ENCODE measurements at places on chromosomes 16 and 17.

GRCh38 chr17:7943291-7943690 lies 11.3 kb downstream of the CNTROB start:
- DNase-seq, result no peak

DNA sequence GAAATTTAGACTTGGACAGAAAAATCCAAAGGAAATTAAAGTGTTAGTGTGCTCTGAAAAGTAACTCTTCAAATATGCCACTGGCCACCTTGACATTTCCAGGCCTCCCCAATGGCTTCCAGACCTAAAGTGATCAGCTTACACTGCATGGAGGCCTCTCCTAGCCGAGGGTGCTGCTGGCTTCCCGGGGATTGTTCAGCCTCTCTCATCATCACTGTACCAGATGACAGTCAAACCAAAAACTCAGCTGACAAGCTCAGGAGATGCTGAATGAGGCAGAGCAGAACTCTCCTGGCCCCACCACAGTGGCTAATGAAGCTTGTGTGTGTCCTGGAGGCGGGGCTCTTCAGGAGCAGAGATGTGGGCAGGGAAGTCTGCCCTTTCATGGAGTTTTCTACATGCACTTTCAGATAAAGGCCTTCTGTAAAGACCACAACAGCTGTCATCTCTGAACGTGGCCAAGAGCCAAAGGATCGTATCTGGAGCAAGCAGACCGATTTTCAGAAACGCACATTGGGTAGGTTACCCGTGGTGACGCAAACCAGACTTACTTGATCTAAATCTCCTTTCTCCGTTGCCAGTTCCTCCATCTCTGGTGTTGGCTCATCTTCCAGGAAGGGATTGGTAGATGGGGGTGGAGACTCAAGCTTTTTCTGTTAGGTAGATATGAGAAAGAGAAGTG lies 113.3 kb downstream of the VPS53 start:
- DNase-seq, result peak; percentile 47

DNA sequence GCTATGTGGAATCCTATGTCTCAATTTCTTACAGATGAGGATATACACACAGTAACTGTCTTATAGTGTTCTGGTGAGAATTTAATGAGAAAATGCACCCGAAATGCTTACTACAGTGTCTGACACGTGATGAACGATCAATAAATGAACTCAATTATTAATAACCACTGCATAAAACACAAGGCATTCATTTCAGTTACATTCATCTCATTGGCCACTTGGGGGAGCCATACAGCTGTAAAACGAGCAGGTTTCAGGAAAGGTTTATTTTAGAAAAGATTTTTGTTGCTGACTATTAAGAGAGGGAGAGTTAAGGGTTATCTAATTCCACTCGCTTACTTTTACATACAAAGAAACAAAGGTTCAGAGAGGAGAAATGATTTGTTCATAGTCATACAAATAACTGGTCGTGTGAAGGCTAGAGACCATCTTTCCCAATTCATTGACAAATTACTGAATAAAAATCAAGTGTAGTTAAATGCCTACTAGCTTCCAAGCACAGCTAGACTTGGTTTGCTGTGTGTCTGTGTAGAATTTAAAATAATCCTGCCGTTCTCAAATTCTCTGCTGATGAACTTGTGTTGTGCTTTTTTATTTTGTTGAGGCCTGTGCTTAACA lies 160.1 kb downstream of the MAP2K4 start:
- no peak for DNase-seq

- no peak for DNase-seq
Observed at GRCh38 chr17:2042933-2043332, 1.1 kb downstream of the OVCA2 start.

DNA sequence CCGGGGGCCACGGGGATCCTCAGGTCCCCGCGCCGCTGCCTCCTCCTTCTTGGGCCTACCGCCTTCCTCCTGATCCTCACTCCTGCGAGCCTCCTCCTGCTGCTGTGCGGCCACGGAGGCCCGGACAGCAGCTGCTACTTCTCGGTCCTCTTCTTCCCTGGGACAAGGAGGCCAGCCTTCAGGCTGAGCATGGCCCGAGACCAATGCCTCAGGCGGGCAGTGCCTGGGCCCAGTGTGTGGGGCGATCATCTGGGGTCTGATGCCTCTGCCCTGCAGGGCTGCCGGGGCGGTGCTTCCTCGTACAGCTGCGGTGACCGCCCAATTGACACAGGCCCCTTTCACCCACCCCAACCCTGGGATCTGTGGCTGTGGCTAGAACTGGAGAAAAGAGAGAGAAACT lies 8.6 kb downstream of the ZNF598 start:
- no peak for DNase-seq

GRCh38 chr16:13453938-13454553 lies 465.9 kb upstream of the ERCC4 start:
- no peak for DNase-seq

DNA sequence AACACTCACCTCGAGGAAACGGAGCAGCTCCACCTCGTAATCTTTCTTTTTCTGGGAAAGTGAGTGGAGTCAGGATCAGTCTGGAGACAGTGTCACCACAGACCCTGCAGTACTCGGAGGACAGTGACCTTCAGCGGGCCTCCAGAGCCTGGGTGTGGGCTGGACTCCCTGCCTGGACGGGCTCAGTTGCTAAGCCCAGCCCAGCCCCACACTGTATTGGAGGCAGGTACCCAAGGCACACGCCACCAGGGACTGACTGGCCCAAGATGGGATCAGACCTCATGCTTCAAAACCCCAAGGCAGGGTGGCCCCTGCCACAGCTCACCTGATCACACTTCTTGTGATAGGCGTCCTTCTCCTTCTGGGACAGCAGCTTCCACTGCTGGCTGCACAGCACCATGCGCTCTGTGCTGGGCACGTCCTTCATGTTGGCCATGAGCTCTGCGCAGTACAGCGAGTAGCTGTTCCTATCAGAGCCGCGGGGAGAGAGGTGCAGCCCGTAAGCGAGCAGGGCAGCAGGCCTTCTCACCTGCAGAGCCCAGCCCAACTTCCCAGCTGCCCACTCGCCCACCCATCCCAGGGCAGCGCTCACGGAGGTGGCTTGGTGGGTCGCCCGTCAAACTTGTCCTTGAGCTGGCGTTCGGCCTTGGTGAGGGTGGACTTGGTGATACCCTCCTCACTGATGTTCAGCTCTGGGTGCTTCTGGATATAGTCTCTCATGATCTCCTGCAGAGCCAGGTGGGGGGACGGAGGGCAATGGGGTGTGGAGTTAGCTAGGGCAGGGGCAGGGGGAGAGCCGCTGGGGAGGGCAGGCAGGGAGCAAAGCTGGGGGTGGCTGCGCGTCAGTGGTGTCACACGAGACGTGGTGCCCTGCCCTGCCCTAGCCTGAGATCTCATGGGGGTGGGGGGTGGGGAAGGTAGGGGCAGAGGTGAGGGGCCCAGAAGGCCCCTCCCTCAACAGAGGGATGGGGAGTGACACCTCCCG lies 7.9 kb downstream of the UBTF start:
- DNase-seq, result no peak

DNA sequence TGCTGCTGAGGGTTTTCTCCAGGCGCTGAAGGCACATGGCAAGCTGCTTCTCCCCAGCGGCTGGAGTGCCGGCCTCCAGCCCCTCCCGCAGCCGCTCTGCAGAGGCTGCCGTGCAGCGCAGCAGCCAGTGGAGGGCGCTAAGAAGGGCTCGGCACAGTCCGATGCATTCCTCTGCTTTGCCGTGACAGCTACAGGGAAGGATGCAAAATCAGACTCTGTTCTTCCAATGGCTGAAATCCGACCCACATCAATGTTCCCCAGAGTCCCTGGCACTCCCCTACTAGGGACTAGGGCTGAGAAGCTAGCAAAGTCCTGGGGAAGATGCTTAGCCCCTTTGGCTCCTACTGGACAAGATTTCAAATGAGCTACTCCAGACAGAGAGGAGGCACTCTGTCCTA lies 19.0 kb downstream of the MED24 start:
- DNase-seq, result no peak

DNA sequence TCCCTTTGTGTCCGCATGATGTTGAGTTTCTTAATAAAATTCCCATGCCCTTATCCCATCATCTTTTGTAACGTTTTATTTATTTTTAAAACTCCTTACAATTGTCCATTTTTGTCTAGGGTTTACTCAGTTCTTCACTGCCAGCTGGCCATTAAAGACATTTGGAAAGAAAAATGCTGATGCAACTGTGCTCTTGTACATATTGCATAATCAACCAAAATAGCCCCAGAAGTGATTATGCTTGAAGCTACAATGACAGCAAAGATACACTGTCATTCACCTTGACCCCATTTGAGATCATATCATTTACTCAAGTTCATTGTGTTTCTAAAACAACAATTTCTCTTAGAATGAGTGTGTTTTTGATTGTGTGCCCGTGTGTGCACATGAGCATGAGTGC lies 1074.6 kb upstream of the RBFOX1 start:
- DNase-seq, result no peak

- no peak for DNase-seq
Observed at GRCh38 chr17:27466743-27467375, 10.6 kb downstream of the KSR1 start.

GRCh38 chr17:81665205-81666091 lies 957 bp downstream of the OXLD1 start:
- DNase-seq, result peak; percentile 15

DNA sequence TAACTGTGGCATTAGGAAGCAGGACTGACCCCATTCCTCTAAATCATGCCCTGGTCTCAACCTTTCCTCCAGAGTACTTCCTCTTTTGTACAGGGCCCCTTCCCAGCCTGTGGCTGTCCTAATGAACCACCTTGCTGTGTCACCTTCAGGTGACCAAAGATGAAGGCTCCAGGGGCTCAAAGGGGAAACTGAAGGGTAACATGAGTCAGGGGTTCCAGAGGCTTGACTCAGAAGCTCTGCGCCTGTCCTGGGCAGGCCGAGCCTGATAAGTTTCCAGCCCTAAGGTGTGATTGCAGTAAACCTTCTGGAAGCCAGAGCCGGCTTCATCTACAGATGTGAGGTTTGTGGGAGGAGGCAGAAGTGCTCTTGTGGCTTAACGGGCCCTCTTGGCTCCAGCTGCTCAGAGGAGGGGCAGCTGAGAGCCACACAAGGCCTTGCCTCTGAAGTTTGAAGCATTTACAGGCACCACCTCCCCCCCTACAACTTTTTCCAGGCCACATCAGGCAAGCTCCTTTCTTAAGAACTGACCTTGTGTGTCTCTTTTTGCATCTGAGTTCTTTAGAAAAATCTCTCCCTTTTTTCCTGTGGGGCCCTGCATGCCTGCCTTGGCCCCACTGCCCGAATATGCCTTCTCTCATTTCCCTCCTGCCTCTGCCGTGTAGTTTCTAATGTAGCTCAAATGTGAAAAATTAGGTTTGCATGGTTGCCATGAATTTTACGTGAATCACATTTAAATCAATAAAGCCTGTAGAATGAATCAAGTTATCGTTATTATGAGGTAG lies 149.9 kb downstream of the CLEC16A start:
- DNase-seq, result no peak

GRCh38 chr17:44502598-44503146 lies 534 bp downstream of the GPATCH8 start:
- DNase-seq, result no peak

GRCh38 chr16:50635505-50636392 lies 45.4 kb downstream of the SNX20 start:
- no peak for DNase-seq

DNA sequence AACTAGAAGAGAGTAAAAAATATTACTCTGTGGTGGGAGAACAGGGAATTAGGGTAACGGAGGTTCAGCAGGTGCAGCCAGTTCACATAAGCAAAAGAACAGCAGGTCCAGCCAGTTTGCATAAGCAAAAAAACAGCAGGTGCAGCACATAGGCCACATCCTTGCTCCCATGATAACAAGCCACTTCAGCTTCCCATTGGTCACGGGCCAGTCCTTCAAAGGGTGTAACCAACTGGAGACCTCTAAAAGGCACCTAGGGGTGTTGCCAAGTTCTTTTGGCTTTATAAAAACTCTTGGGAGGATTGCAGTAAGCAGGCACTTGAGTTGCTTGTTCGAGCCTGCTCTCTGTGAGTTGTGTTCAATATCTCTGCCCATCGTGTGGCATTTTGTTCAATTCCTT lies 488.1 kb downstream of the XYLT1 start:
- no peak for DNase-seq

- no peak for DNase-seq
Observed at GRCh38 chr17:8122924-8123694, 797 bp downstream of the HES7 start.

DNA sequence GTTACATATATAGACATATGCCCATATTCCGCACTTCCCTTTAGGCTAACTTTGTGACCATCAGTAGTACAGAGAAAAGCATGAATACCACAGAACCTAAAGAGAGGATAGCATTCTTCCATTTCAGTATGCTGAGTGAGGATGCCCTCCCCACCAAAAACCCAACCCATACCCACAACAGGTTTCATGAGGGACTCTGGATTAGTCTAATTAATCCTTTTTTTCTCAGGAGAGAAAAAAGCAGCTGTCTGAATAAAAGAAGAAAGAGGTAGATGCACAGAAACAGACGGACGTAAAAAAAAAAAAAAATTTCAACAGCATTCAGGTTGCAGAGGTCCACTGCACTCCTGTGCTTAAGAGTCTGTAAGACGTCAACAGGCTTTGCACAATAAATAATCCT lies 6.7 kb downstream of the MMD start:
- no peak for DNase-seq

DNA sequence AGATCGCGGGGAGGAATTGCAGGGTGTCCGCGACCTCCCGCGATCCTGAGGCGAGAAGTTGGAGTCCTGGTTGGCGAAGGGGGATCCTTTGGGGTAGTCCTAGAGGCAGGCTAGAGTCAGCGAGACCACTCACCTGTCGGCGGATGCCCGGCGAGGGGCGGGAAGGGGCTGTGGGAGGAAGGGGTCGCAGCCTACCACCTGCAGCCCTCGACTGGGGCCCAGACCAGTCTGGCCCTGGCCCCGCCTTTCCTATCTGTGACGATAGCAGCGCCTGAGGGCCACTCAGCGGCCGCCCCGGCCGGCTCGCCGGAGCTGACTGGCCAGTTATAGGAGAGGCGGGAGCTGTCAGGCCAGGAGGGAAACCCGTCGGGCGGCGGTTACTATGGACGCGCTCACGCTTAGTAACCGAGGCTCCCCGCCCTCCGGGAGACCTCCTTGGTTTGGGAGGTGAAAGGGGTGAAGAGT lies at the start of gene TEKT3:
Gene TEKT3 (minus strand): TSS at position 213 of the 465 bp plus-strand sequence. CDS start 10,012 bp downstream, outside the sequence.
- no peak for DNase-seq
